ENCODE measurements at places on chromosomes 3 and 15.
A peak's percentile ranks its signal among the peaks of the same experiment; 100 is the strongest.

DNA sequence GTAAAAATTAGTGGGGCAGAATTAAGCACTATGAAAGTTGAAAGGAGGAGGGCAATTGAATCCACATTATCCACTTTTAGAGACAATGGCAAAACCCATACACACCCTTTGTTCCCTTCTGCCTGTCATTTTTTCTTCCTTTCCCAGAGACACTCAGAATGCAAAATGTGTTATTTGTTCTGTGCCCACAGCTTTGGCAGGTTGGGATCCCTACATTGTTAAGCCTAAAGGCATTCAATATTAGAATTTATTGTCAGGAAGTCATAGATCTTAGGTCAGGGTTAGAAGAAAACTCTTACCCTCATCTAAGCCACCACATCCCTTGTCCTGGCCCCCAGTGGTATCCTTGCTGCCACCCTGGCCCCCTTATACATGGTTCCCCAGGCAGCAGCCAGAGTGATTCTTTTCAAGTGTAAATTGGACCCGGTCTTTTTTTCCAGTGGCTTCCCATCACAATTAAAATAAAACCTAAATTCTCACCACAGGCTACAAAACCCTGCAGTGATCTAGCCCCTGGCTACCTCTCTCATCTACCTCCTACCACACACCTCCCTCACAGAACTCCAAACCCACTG is 470.1 kb upstream of the ATP11B start:
- DNase-seq, result no peak

GRCh38 chr3:182438398-182438797 is 354.9 kb upstream of the ATP11B start:
- no peak for DNase-seq

- no peak for DNase-seq
Observed at GRCh38 chr3:52134761-52135160, 19.5 kb downstream of the POC1A start.

DNA sequence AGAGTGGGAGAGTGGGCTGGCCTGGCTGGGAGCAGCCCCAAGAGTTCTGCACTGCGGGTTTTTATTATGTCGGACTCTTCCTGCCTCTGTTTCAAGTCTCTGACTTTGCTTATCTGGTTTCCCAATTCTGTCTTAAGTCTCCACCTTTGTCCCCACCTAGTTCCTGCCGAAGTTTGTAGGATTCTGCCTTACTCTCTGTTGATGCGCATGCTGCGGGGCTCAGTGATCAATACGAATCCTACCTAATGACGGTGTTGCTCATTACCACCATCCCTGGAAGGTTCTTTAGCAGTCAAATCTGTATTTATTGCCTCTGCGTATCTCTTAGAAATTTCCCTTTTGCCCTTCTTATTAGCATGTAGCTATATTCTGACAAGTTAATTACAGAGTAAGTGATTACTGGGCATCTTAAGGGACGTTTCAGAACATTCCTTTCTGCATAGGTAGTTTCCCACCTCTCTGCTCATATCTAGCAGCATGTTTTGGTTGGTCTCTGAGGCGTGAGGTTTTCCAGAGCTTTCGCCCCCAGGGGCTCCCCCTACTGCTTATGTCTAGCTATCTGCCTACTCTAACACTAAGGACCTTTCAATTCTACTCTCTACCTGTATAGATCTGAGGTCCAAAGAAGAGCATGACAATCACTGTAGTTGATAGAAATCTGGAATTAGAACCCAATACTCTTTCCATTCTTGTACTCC is 236.0 kb upstream of the EIF1B start:
- DNase-seq, result no peak

- DNase-seq, result no peak
Observed at GRCh38 chr15:30675126-30675525, 49.2 kb downstream of the ARHGAP11B start.

DNA sequence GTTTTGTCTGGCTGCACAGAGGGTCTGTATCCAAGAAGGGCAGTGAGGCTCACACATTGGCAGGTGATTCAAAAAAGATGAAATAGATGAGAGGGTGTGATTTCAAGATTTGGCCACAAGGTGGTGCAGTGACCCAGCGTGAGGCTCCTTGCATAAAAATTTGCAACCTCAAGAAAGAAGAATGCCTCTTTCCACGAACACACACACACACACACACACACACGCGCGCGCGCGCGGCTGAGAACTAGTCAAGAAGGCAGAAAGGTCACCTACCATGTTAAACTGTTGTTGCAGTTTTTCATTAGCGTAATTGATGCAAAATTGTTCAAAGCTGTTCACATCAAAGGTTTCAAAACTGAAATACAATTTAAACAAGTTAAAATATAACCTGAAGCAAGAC is 39.2 kb downstream of the MYO5C start:
- peak; percentile 74 for DNase-seq

GRCh38 chr3:114760679-114761078 is 386.4 kb downstream of the ZBTB20 start:
- no peak for DNase-seq

DNA sequence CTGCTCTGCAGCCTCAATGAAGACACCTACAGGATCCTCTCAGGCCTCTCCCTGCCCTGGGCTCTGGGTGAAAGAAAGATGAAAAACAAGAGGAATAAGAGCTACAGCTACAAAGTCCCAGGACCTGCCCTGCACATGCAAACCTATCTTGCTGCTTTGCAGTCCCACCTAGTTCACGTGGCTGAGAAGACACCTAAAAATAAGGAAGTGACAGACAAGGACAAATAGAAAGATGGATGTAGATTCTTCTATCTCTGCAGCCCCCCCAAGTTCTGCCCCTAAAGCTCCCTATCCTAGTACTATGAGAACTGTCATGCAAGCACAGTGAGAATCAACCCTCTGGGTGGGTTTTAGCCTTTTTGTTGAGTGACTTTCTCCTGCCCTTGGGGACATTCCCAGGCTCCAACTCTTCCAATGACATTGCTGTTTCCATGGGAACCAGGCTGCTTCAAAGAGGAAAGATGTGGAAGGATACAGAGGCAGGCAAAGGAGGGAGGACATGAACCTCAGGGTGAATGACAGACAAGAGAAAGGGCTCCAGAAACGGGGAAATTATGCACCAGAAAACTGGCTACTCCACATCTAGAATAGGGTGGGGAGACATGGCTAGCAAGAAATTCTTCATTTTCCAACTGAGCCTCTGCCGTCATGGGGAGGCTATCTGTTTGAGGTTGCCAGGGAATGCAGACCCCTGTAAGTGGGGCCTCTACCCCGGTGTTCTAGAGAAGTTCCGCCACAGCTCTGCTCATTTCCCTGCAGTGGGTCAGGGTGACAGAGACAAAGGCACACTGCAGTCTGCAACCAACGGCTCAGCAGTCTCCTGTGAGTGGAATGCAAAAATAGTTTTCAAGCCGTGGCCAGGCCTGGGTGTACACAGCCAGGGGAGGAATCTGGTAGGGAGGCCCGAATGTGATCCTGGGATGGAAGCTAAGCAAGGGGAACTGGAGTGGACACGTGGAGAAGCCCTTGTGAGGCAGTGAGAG is 5.2 kb downstream of the CSPG5 start:
- DNase-seq, result peak; percentile 28

DNA sequence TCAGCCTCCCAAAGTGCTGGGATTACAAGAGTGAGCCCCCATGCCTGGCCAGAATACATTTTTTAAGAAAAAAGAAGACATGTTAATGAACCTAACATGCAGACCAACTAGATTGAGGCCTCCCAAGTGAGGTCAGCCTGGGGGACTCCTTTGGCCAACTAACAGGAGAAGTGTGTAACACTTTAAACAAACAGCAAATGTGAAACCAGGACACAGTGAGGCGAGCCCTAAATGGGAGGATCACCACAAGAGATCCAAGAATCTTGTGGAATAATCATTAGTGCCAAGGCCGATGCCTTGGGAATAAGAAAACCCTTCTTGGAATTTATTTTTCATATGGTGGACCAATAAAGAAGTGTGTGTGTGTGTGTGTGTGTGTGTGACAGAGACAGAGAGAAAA is 73.9 kb downstream of the ATP10A start:
- peak; percentile 37 for DNase-seq

GRCh38 chr3:185199671-185200070 is 46.8 kb upstream of the C3orf70 start:
- DNase-seq, result no peak

DNA sequence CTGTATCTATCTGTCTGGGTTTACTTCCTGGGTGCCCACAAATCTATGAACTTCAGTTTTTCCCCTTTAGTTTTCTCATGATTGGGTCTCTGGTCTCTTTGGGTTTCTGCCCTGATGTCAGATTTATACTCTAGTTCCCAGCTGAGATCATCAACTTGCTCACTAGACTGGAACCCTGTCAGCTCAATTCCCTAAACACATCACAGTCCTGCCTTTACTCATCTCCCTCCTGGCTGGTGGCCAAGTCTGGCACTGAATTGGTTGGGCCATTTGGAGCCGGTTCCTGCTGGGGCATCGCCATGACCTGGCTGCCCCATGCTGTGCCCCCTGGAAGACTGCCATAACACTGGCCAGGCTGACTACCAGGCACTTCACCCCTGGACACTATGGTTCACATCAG is 345.3 kb downstream of the CHST2 start:
- peak; percentile 15 for DNase-seq

- DNase-seq, result no peak
Observed at GRCh38 chr3:161674402-161674801, 177.8 kb downstream of the OTOL1 start.

DNA sequence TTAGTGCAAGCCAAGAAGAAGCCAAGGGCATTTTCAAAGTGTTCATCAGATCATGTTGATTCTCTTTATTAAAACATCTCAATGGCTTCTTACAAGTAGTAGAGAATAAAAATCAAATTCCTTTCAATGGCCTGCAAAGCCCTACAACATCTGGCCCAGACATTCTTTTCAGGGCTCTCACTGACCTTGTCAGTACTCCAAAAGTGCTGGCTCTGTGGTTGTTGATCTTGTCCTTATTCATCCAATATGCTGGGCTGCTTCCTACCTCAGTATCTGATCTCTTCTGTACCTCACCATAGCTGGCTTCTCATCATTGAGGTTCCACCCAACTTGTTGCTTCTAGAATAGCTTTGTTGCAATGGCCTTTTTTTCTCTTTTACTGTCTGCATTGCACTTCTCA is 74.0 kb upstream of the SAMMSON start:
- peak; percentile 63 for DNase-seq

DNA sequence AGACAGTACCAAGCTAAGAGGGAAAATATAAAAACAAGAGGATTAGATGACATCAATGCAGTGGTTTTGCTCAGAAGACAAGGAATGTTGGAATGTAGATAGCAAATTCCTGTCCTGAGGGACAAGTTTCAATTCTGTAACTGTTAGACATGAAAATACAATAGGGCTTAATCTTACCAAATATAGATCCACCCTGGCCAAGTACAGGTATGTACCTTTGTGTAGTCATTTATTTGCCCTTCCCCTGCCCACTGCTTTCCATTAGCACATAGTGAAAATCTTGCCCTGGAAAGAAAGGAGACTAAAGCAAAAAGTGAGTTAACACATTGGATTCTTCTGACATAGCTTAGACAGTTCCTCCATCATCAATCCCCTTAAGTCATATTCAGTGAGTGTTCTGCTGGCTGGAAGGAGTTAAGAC is 389.0 kb upstream of the THBS1 start:
- DNase-seq, result peak; percentile 85

- no peak for DNase-seq
Observed at GRCh38 chr15:41881920-41882688, 11.7 kb downstream of the SPTBN5 start.

DNA sequence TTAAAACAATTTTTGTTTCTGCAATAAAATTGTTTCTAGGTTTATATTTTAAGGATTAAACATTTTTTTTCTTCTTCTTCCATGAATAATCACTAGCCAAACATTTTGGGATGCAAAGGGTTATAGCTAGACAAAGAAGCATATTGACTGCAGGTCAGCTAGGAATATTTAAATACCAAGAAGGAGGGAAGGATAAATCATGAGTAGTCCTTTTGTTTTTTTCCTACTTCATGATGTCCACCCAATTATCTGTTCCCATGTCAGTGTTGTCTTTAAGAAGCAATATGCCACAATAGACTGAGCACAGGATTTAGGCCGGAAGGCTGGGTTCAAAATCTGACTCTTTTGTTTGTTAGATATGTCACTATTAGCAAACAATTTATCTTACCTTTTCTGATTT is 82.1 kb downstream of the VPS8 start:
- no peak for DNase-seq

DNA sequence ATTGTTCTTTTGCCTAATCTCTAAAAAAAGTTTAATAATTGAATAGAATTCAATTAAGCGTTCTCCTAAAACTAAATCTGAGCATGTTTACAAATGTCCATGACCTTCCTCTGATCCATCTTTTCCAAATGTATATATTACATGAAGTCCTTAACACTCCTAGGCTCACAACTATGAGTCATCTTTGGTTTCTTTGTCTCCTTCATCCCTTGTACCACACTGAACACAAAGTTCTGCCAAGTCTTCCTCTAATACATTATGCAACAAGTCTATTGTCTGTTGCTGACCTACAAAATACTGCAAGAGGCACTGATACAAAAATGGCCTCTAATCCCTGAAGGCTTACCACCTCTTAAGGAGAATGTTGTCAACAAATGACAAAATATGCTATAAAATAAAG is 550.2 kb downstream of the PYDC2 start:
- DNase-seq, result no peak

DNA sequence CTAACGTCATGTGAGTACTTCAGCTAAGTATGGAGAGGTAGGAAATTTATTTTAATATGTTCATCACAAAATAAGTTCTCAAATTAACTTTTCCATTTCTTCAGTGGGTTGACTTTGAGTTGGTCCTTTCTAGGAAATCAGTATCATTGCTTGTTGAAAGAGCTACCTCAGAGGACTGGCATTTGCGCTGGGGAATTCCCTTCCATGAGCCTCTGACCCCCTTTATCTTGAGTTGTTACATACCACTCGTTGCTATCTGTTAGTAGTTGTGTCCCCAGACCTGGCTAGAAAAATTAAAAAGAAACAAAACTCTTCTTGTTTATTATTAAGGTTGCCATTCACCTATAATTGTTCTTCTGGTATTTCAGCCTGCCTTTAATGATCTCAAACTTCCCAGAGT is 96.8 kb upstream of the ROBO2 start:
- no peak for DNase-seq

GRCh38 chr3:147301781-147302180 is 104.6 kb downstream of the ZIC4 start:
- no peak for DNase-seq

Measured in EH (cell line).